GM19239 (cell line): ENCODE measurements at places on chromosomes 3 and 15.

- DNase-seq: no peak
Measured at GRCh38 chr3:73874606-73875369, 250.0 kb upstream of the PDZRN3 start.

- no peak for DNase-seq
Measured at GRCh38 chr3:170225166-170225565, 2.9 kb downstream of the PRKCI start.

- DNase-seq: no peak
Measured at GRCh38 chr3:172249039-172249438, 199.2 kb downstream of the GHSR start.

DNA sequence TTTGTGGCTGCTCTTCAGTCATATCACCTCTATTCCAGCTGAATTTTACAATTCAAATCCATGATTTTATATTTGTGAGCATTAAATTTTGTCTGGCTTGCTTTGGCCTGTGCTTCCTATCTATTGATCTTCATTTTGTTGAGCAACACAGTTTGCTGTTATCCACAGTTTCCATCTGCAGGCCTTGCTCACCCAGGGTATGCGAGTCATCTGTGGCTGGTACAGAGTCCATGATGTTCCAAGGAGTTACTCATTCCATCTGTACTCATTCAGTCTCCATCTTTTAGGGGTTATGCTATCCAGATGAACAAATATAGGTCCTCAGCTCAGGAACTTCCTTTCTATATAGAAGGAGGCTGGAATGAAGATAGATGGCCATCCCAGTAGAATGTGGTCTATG is 70.1 kb upstream of the CCK start:
- DNase-seq: no peak

DNA sequence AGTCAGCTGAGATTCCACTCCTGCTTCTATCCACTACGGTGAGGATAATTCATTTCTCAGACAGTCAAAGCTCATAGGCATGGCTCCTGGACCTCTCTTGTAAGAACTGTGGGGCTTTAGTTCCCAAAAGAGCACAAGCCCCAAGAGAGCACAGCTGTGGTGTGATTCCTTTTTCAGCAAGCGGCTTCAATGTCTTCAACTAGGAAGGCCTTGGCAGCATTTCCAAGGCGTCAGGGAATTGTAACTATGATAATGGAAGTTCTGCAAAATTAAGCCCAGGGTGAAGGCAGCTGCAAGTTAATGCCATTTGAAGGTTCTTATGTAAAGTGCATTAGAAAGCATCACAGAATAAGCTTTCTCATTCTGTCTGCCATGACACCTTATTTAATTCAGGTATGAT is 657.1 kb downstream of the GRM7 start:
- DNase-seq: no peak

DNA sequence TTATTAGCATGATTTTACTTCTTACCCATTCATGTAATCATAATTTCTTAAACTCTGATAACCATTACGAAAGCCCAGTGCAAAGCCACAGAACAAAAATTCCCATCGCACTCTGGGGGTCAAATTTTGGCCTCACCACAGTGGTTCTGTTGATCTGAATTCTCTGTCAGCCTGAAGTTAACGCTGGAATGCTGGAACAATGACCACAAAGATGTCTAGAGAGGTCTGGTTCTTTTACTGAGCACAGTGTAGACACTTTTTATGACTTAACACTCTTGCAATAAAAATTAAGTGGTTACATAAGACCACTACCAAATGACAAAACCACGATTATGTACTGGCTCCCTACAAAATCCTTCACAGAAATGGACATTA is 94.7 kb downstream of the PDZRN3 start:
- DNase-seq: no peak

DNA sequence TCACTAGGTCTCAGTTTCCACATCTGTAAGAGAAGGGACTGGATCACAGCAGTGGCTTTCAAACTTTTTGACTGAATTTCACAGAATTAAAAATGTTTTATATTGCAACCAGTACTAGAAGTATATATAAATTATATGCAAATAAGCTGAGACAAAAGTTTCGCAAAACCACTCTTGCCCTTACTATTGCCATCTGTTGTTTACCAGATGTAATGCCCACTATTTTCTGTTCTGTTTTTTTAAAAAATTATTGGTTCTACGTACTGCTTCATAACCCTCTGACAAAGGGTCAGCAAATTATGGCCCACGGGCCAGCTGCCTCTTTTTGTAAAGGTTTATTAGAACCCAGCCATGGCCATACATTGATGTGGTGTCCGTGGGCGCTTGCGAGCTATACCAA is 44.8 kb downstream of the PDIA5 start:
- DNase-seq: no peak

GRCh38 chr3:113169891-113170452 is 41.4 kb upstream of the BOC start:
- no peak for DNase-seq

- DNase-seq: no peak
Measured at GRCh38 chr3:64163755-64164148, 61.5 kb downstream of the PRICKLE2 start.

GRCh38 chr3:127097072-127097405 is 95.9 kb upstream of the PRR23E start:
- DNase-seq: no peak

DNA sequence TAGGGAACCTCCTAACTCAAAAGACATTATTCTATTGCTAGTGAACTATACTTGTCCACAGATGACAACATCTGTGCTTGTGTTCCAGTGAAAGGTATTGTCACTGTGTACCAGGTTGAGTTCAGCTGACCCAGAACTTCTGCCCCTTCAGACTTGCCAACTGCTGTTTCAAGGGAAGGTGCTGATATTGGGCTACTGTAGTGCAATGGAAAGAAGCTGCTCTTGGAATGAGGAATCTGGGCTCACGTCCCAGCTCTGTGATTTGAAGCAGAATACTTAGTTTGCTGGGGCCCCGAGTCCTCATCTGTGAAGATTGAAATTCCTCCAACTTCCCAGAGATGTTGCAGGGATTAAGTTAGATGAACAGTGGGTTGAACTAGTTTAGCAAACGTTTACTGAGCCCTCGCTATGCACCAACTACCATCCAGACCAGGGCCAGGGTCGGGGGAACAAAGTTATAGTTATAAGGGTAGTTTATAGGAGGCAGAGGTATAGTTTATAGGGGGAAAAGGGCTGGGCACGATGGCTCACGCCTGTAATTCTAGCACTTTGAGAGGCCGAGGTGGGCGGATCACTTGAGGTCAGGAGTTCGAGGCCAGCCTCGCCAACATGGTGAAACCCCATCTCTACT is 15.9 kb upstream of the UMPS start:
- no peak for DNase-seq

DNA sequence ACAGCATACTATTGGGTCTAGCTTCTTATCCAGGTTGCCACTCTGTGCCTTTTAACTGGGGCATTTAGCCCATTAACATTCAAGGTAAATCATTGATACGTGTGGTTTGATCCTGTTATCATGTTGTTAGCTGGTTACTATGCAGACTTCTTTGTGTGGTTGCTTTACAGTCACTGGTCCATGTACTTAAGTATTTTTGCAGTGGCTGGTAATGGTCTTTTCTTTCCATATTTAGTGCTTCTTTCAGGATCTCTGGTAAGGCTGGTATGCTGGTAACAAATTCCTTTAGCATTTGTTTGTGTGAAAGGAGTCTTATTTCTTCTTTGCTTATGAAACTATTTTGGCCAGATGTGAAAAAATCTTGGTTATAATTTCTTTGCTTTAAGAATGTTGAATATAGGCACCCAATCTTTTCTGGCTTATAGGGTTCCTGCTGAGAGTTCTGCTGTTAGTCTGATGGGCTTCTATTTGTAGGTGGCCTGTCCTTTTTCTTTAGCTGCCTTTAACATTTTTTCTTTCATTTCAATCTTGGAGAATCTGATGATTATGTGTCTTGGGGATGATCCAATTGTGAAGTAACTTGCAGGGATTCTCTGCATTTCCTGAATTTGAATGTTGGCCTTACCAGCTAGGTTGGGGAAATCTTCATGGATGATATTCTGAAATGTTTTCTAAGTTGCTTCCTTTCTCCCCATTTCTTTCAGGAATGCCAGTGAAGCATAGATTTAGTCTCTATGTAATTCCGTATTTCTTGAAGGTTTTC is 39.3 kb downstream of the CCR1 start:
- no peak for DNase-seq

DNA sequence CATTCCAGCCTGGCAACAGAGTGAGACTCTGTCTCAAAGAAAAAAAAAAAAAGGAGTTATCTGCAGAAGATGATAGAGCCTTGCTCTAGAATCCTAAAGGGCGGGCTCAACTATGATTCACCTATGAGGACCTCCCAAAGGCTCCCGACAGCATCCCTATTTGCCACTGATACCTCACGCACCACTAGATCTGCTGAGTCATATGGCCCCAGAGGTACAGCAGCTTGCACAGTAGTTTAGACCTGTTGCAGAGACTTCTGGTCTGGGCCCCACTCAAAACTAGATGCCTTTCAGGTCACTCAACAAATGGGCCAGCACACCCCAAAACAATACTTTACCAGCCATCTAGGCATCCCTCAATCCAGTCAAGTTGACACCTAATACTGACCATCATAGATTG is 38.1 kb upstream of the PTX3 start:
- DNase-seq: no peak

DNA sequence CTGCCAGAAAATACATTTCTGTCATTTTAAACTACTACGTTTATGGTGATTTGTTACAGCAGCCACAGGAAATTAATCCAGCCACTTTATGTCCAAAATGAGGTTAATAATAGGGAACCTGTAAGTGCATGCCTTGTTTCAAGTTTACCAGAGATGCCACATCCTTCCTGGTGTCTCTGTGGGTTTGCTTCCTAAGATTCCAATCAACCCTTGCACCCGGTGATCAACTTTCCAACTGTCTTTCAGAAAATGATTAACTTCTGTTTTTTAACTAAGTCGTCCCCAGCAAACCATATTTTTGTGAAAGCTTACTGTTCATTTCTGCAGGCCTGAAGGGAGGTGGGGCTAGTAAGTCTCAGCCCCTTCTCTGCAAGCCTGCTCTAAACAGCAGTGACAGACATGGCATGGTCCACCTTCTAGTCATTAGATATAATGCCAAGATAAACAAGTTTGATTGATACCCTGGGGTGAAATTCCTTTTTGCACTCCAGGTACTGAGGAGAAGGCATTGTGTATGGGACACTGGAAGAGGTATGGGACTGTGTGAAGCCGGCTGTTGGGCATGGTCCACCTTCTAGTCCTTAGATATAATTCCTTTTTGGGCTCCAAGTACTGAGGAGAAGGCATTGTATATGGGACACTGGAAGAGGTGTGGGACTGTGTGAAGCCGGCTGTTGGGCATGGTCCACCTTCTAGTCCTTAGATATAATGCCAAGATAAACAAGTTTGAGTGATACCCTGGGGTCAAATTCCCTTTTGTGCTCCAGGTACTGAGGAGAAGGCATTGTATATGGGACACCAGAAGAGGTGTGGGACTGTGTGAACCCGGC is 11.1 kb upstream of the TMC3 start:
- no peak for DNase-seq

GRCh38 chr3:25663869-25664811 is 567 bp downstream of the TOP2B start:
- no peak for DNase-seq

GRCh38 chr3:126539558-126540250 is 15.7 kb downstream of the CHST13 start:
- no peak for DNase-seq

GRCh38 chr15:98889930-98890695 is 117.5 kb downstream of the PGPEP1L start:
- no peak for DNase-seq

DNA sequence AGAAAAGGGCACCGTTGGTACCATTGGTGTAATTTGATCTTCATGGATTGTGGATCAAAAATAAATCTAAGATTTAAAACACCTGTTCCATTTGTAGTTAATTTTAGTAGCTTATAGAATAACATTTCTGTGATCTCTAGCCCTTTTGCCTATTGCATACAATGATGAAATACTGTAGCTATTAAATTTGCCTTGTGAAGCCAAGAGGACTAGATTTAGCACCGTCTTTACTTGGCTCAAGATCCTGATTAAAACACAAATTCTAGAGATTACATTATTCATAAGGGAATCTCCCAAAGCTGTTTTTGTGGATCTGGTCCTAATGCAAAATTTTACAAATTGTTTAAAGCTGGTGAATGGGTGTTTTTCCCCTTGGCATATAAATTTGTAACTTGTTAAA is 8.2 kb downstream of the TBC1D23 start:
- no peak for DNase-seq

DNA sequence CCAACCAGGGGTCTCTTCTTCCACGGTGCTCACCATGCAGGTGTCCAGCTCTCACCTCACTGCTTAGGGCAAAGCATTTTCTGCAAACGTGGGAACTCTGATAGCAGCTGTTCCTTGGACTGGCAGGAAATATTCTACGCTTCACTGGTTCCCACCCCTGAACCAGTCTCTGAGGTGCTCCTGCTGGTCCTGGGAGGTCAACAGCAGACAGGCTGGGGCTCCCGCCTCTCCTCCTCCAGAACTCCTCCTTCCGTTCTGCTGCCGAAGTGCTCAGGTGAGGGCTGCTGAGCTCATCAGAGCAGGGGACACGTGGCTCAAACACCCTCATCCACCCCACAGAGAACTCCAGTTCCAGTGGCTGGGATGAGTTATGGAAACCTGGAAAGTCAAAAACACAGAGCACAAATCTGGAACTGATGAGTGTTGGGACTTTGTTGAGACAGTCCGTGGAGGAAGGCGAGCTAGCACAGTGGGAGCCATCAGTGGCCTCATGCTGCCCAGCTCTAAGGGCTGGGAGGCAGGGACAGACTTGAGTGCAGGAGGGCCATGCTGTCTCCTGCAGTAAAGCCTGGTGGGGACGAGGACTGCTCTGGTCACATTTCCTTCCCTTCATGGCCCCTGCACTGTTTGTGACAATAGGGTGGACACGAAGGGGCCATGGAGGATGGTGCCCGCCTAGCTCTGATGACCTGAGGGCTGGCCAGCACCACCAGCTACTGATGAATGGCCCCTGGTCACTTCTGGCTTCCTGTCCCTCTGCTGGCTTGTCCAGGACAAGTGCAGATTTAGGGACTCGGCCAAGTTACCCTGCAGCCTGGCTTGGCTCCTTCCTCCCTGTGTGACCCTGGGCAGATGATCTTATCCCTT is 137.8 kb downstream of the KLF13 start:
- no peak for DNase-seq

- no peak for DNase-seq
Measured at GRCh38 chr15:75452865-75453702, 1.6 kb upstream of the SIN3A start.

GRCh38 chr3:190892395-190892902 is 30.0 kb upstream of the GMNC start:
- DNase-seq: no peak

DNA sequence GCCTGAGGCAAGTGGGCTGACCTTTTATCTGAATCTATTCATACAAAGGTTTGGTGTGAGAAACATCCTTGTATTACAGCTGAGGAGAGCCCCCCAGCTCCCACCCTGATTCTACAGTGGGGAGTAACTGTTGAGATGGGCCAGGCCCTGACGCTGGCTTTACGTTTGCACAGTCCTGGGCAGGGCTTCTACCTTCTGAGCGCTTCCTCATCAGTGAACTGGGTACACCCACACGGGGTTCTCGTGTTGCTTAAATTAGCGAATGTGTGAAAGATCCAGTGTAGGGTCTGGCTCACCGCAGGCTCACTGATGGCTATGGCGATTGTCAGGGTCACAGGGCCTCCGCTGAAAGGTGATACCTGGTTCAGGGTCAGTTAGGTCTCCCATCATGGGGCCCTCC is 7.3 kb upstream of the GHRL start:
- DNase-seq: no peak

- DNase-seq: no peak
Measured at GRCh38 chr3:190446573-190447279, 3.0 kb downstream of the TMEM207 start.

GRCh38 chr15:53757906-53758305 is 1.6 kb downstream of the WDR72 start:
- DNase-seq: no peak

- DNase-seq: no peak
Measured at GRCh38 chr3:18234717-18235335, 190.3 kb downstream of the SATB1 start.
